ENCODE measurements at places on chromosomes 13 and 19.

- no peak for DNase-seq
These were observed 183.5 kb upstream of the TSC22D1 start for GRCh38 chr13:44759384-44760360.

DNA sequence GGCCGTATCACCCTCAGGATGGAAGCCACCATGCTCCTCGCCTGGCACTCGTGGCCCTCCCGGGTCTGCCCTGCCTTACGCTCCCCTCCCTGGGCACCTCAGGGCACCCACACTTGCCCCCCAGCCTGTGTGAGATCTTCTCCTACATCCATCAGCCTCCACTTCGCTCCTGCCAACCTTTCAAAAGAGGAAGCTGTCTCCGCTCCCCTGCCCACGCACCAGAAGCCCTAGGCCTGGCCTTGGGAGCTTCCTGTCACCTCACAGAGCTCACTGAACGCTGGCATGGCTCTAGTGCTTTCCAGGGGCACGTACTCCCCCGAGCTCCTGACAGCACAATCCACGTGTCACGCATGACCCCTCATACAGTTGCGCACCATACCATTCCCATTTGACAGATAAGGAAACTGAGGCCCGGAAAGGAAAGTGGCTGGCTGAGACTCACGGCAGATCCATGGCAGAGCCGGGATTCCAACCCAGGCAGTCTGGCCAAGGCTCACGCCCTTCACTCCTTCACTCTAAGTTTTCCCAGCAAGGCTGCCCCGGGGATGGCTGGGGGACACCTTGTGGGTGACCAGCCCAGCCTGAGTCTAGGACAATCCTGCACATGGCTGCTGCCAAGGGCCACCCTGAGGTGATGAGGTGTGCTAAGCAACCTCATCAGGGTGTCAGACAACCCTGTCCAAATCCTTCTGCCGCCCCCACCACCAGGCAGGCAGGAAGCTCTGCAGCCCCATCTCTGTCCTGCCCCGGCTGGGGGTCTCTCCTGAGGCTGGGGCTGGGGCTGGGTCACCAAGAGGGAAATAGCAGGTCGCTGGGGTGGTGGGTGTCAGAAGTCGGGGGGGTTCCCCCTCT, 19.3 kb downstream of the PPP1R12C start:
- DNase-seq: no peak

DNA sequence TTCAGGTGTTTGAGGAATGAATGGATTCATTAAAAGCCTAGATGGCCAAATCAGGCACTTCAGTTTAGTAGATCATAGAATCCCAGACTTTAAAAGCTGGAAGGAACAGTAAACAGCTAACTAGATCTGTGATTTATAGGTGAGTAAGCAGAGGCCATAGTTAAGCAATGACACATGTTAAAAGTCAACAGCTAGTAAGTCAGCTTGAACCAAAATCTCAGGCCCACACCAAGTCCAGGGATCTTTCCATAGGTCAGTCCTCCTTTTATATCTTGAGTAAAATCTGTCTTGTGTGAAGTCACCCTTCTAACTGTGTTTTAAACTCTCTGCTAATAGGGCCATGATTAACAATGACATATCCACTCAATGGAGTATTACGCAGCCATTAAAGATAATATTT, 275.5 kb upstream of the SOX21 start:
- DNase-seq: no peak

DNA sequence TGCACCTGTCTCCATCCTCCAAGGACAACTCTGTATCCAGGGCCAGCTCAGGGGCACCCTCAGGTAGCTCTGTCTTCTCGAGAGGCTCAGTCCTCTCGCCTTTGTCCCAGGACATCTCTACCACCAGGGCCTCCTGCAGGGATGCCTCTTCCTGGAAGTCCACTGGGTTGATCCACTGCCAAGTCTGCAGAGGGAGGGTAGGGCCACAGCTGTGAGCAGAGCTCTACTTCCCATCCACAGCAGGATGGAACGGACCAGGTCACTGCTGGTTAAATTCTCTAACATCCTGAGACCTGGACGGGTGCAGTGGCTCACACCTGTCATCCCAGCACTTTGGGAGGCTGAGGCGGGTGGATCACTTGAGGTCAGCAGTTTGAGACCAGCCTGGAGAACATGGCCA, 26.8 kb downstream of the IL12RB1 start:
- no peak for DNase-seq

Data from SIG-M5 (cell line).